NCI-H146 (cell line): ENCODE measurements at places on chromosomes 2 and 18.

- DNase-seq, result peak; percentile 24
These were observed 907 bp upstream of the SUCLG1 start for GRCh38 chr2:84459944-84460429.

DNA sequence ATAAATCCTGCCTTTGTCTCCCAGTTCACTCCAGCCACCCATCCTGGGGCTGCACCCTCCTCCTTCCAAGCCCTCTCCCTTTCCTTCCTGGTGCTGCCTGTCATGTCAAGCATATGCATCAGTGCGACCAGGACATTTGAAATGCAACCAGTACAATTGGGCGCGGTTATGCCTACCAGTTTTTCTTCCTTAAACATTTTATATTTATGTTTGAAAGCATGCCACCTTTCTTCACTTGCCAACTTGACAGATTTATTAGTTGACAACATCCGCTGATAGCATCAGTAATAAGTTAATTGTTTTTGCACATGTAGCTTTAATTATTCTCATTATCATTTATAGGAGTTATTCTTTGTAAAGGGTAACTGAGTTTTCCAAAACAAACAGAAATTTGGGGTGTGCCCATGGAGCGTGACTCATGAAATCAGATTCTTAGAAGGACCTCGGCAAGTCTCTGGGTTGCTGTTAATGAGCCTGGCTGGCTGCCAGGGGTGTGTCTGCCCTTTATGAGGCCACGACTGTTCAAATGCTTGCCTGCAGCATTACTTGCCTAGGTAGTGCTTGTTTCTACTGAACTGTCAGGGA lies 32.8 kb upstream of the IL1B start:
- peak; percentile 55 for DNase-seq

DNA sequence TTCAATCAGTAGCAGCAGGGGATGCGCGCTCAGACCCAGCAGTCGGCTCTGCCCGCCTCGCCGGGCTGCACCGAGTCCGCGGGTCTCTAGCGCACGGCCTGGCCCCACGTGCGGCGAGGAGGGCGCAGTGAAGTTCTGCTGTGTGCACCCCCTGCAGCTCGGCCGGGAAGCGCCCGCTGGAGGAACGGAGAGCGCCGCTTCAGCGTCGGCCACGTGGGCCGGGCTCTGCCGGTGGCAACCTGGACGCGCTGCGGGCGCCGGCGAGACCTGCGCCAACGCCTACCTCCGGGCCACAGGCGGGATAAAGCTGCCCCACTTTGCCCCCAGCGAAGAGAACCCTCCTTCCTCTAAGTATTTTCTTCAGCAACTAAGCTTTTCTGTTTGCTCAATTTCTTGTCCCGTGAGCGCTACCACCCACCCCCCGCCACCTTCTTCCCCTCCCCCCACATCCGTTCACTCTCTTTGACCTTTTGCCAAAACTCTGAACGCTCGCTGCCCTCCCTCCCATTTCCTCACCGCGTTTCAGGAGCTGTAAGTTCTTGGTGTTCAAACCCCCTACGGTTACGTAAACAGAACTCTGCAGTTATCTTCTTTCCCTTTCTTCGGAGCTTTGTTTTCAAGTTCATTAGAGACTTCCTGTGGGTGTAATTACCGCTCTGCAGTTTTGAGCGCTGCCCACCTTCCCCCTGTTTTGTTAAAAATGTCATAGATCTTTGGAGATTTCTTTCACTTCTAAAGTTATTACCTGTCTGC lies 42.6 kb upstream of the EDAR start:
- DNase-seq, result peak; percentile 12

DNA sequence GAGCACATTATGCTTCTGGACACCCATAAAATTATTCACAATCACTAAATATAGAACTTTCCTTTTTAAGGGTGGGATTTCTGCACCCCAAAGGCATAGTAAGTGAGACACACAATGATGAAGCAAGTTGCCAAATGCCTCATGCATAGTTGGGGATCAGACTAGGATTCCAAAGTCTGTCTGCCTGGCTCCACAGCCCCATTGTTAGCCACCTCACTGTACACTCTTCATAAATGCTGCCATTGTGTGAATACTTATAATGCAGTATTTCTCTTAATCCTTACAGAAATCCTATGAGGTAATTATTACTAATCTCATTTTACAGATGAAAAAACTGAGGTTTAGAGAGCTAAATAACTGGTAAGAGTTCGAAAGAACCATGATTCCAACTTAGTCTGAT lies 738.6 kb downstream of the ERBB4 start:
- DNase-seq, result no peak

GRCh38 chr2:190599073-190599472 lies 49.8 kb upstream of the NAB1 start:
- DNase-seq, result no peak

GRCh38 chr2:80255918-80256781 lies 48.4 kb downstream of the LRRTM1 start:
- no peak for DNase-seq

GRCh38 chr2:222353993-222354392 lies 55.2 kb upstream of the PAX3 start:
- peak; percentile 0 for DNase-seq

- peak; percentile 46 for DNase-seq
These were observed 121.1 kb downstream of the ACOXL start for GRCh38 chr2:110853516-110853915.
